ENCODE measurements at places on chromosomes 1 and 21.

DNA sequence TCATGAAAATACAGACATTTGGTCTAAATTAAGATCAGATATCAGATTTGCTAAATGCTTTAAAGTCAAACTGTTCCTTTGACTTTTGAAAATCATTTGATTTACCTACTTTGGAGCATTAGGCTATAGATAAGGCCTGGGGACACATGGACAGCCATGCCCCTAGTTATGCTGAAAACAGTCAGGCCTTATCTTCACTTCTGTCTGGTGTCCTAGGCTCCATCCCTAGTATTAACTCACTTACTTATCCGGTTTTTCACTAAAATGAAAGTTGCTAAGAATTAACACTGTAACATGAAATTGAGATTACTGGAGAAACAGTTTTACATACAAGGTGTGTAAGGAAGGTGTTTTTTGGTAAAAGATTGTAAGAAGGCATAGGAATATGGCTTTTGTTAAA lies 4.5 kb upstream of the CATSPERE start:
- no peak for DNase-seq

GRCh38 chr21:46598581-46599572 lies 6.0 kb downstream of the S100B start:
- DNase-seq, result no peak

GRCh38 chr1:48930011-48930410 lies 153.3 kb upstream of the BEND5 start:
- no peak for DNase-seq

- no peak for DNase-seq
Observed at GRCh38 chr1:41907446-41907845, 11.3 kb downstream of the HIVEP3 start.

DNA sequence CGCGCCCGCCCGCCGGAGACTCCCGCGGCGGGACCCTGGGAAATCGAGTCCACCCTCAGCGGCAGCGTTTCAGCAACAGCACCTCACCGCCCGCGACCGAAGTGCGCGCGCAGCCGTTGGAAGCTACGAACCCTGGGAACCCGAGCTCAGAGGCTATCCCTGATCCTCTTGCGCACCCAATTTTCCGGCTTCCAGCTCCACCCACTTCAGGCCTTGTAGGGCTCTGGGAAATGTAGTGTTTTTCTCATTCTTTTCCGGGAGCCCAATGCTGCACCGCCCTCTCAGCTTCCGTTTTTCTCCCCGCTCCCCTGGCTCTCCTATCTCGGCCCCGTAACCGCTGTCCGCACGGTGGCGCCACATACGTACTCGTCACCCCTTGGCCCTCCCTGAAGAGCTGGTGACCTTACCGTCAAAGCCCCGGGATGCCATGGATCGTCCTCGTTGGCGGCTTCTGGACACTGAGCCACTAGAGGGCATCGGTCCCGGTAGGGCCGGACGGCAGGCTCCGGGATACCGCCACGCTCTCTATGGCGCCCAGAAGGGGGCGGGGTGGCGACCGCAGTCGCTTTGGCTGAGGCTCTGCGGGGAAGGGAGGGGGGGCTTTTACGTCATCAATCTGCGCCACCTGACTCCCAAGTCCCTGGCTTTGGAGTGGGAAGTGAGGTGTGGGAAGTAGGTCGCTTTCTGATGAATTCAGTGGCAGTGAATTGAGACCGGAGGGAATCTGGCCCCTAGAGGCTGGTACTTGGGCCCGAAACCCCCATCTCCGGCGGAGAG lies at the start of the genes ODR4 and TPR:
Gene ODR4 (plus strand): TSS at position 687 of the 777 bp plus-strand sequence. CDS start 3,948 bp downstream, outside the sequence.
Gene TPR (minus strand): TSS at position 102 of the 777 bp plus-strand sequence. CDS start 225 bp downstream, outside the sequence.
- peak; percentile 96 for DNase-seq

DNA sequence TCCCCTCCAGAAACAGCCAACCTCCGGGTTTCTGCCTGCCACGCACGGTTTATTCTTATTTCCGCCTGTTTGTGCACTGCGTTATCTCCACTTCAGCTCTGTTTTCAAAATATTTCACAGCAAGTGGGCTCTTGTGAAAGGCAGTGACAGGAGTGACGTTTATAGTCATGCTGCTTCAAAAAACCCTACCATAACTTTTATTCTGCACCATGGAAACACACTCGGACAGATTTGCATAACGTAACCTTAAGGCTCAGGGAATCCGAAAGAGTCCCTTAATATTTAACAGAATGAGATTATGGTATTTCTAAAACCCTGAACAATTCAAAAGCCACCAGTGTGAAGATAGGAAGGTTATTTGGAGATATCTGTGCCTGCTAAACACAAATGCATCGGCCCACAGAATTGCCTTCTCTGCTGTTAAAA lies 782 bp upstream of the SDE2 start:
- no peak for DNase-seq

GRCh38 chr1:109620401-109620791 lies 759 bp downstream of the AMPD2 start:
- no peak for DNase-seq

- DNase-seq, result no peak
Observed at GRCh38 chr1:150389650-150390049, 25.7 kb downstream of the RPRD2 start.

DNA sequence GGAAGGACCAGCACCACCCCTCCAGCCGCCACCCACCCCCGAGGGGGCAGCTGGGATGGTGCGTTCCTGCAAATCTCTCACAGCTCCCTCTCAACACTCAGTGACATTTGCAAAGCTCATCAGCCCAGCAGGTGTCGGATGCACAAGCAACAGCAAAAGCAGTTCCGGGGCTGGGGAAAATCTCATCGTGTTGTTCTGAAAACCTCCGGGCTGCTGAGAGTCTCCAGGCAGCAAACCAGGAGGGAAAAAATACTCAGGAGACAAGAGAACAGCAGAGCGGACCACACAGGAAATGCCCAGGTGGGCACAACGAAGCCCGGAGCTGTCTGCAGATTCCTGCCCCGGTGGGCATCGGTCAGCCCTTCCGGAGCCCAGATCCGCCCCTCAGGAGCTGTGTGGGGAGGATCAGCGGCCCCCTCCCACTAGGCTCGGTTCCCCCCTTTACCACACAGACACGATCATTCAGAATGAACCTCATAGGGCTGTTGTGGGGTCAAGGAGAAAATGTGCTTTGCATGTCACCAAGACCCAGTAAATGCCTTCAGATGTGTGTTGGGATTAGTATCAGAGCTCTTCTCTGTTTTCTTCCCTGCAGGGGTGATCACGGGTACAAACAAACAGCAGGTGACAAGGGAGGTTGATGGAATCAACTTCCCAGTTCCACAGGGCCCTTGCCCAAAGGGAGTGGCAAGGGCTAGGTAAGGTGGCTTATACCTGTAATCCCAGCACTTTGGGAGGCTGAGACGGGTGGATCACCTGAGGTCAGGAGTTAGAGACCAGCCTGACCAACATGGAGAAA lies 127.0 kb upstream of the TIAM1 start:
- DNase-seq, result peak; percentile 39

DNA sequence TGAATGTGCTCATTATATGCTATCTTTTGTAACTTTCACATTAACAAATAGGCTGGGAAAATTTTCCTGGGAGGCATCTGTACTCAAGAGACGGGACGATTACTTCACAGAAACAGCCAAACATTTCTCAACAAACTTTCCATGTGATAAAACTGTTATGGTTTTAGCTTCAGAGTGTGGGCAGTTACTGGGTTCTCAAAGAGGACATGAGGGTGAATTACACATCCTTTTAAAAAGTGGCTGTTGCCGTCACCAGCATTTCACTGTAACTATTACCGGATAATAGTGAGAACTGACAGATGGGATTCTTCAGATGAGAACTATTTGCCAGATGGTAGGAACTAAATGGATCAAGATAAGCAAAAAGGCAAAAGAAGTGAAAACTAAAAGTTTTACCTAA lies 109.1 kb downstream of the APP start:
- DNase-seq, result no peak
